Right kidney (tissue), 9 donors: ENCODE measurements at places on chromosomes 16 and 17.

DNA sequence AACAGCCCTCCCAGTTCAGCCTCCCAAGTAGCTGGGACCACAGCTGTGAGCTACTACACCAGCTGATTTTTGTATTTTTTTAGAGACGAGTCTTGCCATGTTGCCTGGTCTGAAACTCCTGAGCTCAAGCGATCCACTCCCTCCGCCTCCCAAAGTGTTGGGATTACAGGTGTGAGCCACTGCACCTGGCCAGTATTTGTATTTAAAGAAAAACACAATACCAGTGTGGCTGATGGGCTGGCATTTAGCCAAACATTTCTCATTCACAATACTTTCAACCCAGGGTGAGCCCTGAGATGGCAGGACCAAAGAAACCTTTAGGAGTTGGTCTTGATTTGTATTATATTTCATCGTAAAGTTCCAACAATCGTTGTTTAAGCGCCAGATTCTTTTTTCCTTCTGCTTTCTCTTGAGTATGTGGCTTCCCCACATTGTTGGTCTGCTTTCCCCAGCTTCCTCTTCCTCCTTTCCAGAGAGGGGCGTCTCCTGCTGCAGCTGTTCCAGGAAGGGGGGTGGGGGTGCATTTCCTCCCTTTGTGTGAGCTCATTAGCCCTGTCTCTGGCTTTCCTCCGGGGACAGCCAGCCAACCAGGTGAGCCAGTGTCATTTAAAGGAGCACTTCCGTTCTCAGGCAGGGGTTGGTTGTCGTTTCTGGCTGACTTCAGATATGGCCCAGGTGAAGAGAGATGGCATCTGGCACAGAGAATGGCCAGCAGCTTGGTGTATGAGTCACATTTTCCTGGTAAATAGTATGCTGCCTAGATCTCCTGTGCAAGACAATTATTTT, 79.9 kb downstream of the GPRC5B start:
- DNase-seq, result peak; percentile 43

DNA sequence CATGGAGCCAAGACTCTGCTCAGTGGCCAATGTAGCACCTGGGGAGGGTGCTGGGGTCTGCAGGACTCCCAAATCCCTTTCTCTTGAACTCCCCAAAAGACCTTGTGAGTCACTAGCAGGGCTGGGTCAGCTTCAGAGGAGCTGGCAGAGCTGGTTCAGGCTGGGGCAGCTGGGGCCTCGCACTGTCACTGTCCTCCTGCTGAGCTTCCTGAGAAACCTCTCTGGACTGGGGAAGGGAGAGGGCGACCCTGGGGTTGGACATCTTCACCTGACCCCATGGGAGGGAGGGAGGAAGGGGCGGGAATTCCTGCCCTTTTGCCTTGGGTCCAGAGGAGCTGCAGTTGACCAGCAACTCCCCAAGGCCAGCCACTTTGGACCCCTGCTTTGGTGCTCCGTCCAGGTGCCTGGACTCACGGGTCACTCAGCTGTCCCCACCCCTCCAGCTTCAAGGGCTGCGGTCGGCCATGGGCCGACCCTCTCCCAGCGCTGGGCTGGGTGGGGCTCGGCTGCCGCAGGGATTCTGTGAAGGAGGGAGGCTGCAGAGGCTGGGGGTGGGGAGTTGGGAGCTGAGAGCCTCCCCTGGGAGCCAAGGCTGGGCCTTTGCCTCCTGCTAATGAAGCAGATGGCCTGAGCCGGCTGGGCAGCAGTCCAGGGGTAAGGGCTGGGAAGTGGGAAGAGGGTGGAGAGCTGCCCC, 9.2 kb downstream of the FMNL1 start:
- no peak for DNase-seq

DNA sequence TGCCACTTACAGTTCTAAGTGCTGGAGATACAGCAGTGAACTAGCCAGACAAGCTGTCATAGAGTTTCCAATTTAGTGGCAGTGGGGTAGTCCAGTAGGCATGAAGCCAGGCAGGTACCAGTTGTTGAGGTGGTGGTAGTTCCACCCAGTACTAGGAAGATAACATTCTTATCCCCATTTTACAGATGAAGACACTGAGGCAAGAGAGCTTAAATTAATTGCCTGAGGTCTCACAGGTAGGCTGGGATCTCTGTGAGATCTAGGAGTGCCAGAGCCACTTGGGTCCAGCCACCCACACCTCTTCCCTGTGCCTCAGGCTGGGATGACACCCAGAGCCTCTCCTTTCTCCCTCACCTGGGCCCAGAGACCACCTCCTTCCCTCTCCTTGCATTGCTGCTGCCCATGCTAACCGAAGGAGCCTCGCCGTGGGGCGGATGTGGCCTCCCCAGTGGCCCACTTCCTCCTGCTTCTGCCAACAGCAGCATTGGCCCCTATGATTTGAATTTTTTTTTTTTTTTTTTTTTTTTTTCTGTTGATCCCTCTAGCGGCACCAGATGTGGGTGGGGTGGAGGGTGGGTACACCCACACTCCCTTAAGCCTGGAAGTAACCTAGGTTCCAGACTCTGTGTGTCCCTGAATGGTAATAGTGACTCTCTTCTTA, 114.0 kb downstream of the PRKCB start:
- DNase-seq, result no peak

DNA sequence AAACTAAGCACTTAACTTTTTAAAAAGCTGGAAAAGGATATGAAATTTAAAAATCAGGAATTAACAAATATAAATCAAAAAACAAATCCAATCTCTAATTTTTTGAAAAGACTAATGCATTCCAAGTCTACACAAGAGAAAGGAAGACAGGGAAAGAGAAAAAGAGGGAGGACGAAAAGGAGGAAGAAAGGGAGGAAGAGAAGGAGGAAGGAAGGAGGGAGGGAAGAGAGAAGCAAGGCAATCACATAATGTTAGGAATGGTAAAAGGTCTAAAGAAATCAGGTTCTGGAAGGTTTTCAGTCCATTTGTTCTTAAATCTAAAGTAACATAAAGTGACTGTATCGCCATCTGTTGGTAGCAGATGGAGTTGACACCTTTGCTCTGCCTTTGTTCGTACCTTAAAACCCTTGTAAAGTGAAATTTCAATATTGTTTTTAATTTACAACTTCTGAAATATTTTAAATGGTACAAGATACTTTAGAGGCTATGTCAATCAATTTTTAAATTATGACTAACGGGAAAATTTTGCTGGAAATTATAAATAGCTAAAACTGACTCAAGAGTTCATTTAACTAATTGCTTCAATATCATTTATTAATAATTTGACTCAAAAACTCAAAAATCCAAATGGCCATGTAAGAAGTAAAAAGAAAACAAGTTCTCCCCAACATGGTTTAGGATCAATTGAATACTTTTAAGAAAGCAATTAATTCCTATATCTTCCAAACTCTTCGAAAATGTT, 20.4 kb upstream of the CDYL2 start:
- DNase-seq, result no peak

DNA sequence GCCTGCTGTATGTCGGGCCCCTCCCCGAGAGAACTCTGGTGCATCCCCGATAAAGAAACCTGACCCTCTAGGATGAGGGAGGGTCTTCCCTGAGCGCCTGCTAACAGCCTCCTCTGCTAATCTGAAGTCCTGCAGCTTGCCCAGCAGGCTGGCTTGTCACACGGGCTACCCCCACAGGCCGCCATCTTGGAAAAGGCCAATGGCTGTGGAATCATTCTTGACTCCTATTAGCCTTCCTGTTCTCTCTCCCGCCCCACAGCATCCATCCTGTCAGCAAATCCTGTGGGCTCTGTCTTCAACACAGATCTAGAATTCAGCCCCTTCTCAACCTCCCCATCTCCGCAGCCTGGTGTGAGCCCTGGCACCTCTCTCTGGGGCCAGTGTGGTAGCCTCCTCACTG, 12.0 kb downstream of the IL4R start:
- no peak for DNase-seq

- peak; percentile 54 for DNase-seq
Measured at GRCh38 chr16:55760310-55761001, 72.4 kb downstream of the CES1 start.

GRCh38 chr17:58339755-58340404, 11.3 kb upstream of the TSPOAP1 start:
- DNase-seq, result no peak

GRCh38 chr16:67934306-67935100, 2.1 kb downstream of the PSMB10 start:
- DNase-seq, result no peak

GRCh38 chr17:30921544-30922196, at the start of gene ADAP2:
TSS of gene ADAP2 (plus strand) at chr17:30921945. CDS start at chr17:30922015, 70 bp downstream.
- DNase-seq, result peak; percentile 41

DNA sequence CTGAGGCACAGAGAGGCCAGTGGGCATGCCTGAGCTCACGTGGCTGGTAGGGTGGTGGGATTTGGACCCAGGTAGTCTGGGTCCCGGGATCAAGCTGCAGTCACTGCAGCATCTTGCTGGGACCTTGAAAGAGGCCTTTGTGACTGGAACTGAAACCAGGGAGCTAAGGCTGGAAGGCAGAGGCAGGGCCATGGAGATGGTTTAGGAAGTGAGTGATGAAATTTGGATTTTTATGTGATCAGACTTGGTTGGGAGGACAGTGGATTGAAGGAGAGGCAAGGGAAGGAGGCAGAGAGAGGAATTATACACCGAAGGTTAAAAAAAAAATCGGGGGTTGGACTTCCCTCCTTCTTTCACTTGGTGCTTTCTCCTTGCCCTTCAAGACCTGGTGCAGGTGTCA, 255.4 kb upstream of the CACNG5 start:
- DNase-seq, result no peak

DNA sequence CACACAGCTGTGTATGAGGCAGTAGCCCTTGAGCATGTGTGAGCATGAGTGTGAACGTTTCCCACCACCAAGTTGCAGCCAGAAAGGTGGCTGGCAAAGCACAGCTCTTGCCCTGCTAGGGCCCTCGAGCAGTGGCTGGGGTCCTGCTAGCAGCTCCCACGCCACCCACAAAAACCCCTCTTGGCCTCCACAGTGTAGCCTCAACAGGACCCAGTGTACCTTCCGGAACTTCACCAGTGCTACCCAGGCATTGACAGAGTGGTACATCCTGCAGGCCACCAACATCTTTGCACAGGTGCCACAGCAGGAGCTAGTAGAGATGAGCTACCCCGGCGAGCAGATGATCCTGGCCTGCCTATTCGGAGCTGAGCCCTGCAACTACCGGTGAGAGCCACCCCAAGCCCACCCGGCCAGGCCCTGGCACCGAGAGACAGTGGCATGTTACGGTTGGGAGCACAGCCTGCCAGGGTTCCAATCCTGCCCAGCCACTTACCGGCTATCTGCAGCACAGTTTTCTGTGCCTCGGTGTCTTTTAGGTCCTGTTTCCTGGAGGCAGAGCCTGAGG, 53.1 kb downstream of the SCNN1B start:
- DNase-seq, result no peak

DNA sequence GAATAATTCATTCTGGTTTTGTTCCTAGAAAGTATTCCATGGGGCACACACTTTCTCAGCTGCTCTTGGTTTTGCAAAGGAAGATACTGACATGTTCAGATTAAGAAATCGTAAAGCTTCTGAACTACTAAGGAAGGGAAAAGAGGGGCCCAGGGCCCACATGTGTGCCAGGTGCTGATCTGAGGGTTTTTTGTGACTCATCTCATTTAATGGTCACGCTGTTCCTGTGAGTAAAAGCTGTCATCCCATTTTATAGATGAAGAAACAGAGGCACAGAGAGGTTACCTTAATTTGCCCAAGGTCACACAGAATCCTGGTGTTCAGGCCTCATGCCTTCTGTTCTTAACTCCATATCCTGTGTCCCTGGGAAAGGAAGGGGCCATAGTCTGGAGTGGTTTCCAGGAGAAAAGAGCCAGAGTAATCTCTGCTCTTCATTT, 113.2 kb downstream of the MSI2 start:
- no peak for DNase-seq

GRCh38 chr17:82457073-82457928, 1.2 kb upstream of the NARF start:
- DNase-seq, result no peak
